ENCODE measurements at places on chromosomes 2 and 18. TPM values are rescaled to one million over a fixed set of nuclear protein-coding genes. Genes with fewer than 3 reads are reported as not detected.

The GALR1 gene
- not detected for total RNA-seq

The SLC9A2 gene
- total RNA-seq, result 0.05 TPM

The FLACC1 gene
- not detected for total RNA-seq

The BCL2 gene
- total RNA-seq, result 0.27 TPM

The TUBB8B gene
- total RNA-seq, result not detected

The HOXD8 gene
- 24.1 TPM for total RNA-seq

The TBC1D8 gene
- total RNA-seq, result 32.7 TPM

The RGPD4 gene
- not detected for total RNA-seq

The AQP12A gene
- not detected for total RNA-seq

The CFAP210 gene
- total RNA-seq, result not detected

The EN1 gene
- not detected for total RNA-seq

The SYT4 gene
- total RNA-seq, result not detected

The ZRANB3 gene
- total RNA-seq, result 4.9 TPM

The FZD7 gene
- not detected for total RNA-seq

Measured in mammary microvascular endothelial cell (primary cell).